Left ventricle myocardium inferior (tissue), 1 donor: ENCODE measurements at places on chromosomes 5 and 9. TPM values are rescaled to one million over a fixed set of nuclear protein-coding genes. Genes with fewer than 3 reads are reported as not detected.

Gene FOXD4
- 0.11 TPM for total RNA-seq

DNA sequence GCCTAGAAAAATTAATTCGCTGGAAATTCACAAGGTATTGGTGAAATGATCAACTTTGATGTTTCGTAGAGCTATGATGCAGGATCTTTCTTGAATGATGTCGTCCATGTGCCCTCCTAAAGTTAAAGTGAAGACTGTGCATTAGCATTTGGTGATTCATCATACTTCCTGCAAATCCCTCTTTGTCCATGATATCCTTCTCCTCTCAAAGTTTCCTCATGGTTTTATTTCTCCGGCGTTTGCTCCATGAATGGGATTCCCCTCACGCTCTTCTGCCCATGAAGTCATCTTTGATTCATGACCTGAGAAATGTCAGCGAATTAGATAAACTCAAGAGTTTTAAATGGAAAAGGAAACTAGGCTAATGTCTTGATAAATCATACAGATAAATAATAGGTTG, 372.7 kb downstream of the PSAT1 start:
- DNase-seq, result no peak
- H3K27ac ChIP-seq, result no peak overlapping the region
- no peaks in the 10 kb centered on the region for H3K27me3 ChIP-seq
- H3K4me3 ChIP-seq, result no peak overlapping the region
- no peaks in the 10 kb centered on the region for H3K36me3 ChIP-seq

- no peaks in the 10 kb centered on the region for H3K4me1 ChIP-seq
- DNase-seq, result no peak
- no peaks in the 10 kb centered on the region for H3K27me3 ChIP-seq
- H3K27ac ChIP-seq, result no peak overlapping the region
- H3K4me3 ChIP-seq, result no peak overlapping the region
- H3K36me3 ChIP-seq, result no peaks in the 10 kb centered on the region
Measured at GRCh38 chr5:128791312-128791711, 174.0 kb upstream of the SLC27A6 start.

GRCh38 chr5:94613583-94613982, 4.8 kb downstream of the KIAA0825 start:
- H3K4me3 ChIP-seq, result no peak overlapping the region
- H3K36me3 ChIP-seq, result no peaks in the 10 kb centered on the region
- peaks cover 24% of the 10 kb centered on the region for H3K4me1 ChIP-seq

- no peak for DNase-seq
- no peaks in the 10 kb centered on the region for H3K27me3 ChIP-seq
- H3K4me1 ChIP-seq, result peaks cover 8% of the 10 kb centered on the region
- no peaks in the 10 kb centered on the region for H3K36me3 ChIP-seq
- H3K4me3 ChIP-seq, result no peak overlapping the region
- no peak overlapping the region for H3K27ac ChIP-seq
Measured at GRCh38 chr5:157352756-157353340, 86.9 kb downstream of the CYFIP2 start.

DNA sequence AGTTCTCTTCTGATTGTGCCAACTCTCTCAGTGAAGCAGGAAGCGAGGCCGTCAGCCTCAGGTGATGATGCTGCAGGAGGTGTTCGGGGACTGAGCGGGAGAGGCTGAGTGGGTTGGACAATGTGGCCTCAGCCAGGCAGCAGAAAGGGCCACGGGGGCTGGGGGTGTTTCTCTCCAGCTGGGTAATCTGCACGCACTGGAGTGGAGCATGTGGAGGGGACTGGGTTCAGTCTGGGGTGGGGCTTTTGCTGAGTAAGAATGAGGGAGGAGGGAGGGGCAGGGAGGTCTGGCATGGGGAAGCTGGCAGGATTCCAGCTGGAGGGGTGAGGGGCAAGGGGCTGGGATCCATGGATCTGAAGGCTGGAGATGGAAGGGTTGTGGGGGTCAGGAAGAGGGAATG, 60.8 kb upstream of the PHYKPL start:
- H3K27me3 ChIP-seq, result peaks cover 37% of the 10 kb centered on the region
- no peak overlapping the region for H3K4me3 ChIP-seq
- no peaks in the 10 kb centered on the region for H3K4me1 ChIP-seq
- no peak overlapping the region for H3K27ac ChIP-seq

GRCh38 chr9:3179711-3180110, 335.8 kb upstream of the PUM3 start:
- peaks cover 72% of the 10 kb centered on the region for H3K27me3 ChIP-seq
- no peak overlapping the region for H3K4me3 ChIP-seq
- peaks cover 11% of the 10 kb centered on the region for H3K4me1 ChIP-seq
- no peak for DNase-seq
- H3K27ac ChIP-seq, result no peak overlapping the region

DNA sequence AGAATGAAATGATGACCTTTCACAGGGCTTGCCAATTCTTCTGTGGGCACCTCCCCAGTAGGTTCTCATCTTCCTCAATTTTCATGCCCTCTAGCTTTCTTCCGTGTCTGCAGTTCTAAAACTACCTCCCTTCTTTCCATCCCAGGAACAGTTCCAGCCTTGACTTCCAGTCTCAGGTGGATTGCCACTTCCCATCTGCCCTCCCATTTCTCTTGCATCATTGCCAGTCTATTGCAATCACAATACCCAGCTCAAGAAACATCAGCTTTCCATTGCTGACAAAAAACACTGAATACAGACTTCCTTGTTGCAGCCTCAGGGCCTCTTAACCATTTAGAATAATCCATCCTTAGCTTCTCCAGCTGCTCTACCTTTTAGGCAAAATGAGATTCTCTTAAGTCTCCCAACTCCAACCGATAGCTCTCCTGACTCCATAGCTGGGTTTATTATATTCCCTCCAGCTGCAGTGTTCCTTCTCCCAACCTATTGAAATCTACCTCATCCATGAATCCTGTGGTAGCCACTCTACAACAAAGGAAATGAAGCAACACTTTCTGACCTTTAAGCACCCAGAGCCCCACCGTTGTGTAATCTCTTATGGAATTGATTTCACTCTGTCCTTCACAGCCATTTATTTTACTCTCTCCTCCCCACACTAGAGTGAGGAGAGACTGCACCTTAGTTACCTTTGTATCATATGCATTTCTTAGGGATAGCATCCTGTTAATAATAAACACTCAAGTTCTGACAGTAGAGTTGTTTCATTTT, 75.6 kb upstream of the PCA3 start:
- H3K27ac ChIP-seq, result no peak overlapping the region
- H3K36me3 ChIP-seq, result no peaks in the 10 kb centered on the region
- no peak overlapping the region for H3K4me3 ChIP-seq

GRCh38 chr5:141388661-141389060, 1.2 kb downstream of the PCDHGB4 start:
- peaks cover 38% of the 10 kb centered on the region for H3K36me3 ChIP-seq
- no peak overlapping the region for H3K4me3 ChIP-seq

Gene PNPLA7
- total RNA-seq, result 9.0 TPM

DNA sequence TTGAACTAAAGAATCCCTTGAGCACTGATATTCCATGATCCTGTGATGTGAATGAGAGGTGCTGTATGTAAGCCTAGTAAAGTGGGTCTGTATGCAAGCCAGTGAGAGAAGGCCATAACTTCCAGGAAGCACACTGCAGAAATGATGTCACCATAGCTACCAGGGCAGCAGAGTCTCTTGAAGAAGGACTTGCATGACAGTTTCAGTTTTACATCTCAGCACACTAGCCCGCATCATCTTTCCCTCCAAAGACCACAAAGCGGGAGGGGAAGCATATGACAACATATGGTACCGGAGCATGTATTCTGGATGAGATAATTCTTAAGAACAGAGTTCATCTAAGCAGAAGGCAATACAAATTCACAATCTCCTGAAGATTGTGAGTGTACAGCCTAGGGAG, 37.6 kb upstream of the MAST4 start:
- no peak overlapping the region for H3K27ac ChIP-seq
- no peak overlapping the region for H3K4me3 ChIP-seq
- no peak for DNase-seq
- H3K36me3 ChIP-seq, result no peaks in the 10 kb centered on the region
- H3K27me3 ChIP-seq, result no peaks in the 10 kb centered on the region

- no peaks in the 10 kb centered on the region for H3K27me3 ChIP-seq
- peaks cover 33% of the 10 kb centered on the region for H3K4me1 ChIP-seq
- no peak for DNase-seq
- no peak overlapping the region for H3K4me3 ChIP-seq
Measured at GRCh38 chr5:139196296-139196956, 1.7 kb downstream of the SIL1 start.

DNA sequence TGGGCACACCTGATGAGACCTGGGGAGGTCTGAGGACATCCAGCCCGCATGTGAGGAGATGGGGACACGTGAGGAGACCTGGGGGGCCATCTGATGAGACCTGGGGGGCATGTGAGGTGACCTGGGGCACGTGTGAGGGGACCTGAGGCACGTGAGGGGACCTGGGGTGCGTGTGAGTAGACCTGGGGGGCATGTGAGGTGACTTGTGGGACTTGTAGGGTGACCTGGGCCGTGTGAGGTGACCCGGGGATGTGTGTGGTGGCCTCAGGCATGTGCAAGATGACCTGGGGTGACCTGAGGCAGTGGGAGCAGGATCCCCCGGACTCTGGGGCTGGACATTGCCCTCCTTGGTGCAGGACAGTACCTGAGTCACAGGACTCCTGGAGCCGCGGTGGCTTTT, 30.6 kb downstream of the PNPLA7 start:
- DNase-seq, result no peak
- H3K4me1 ChIP-seq, result no peaks in the 10 kb centered on the region
- no peak overlapping the region for H3K27ac ChIP-seq
- H3K36me3 ChIP-seq, result no peaks in the 10 kb centered on the region
- H3K27me3 ChIP-seq, result no peaks in the 10 kb centered on the region
- H3K4me3 ChIP-seq, result no peak overlapping the region

DNA sequence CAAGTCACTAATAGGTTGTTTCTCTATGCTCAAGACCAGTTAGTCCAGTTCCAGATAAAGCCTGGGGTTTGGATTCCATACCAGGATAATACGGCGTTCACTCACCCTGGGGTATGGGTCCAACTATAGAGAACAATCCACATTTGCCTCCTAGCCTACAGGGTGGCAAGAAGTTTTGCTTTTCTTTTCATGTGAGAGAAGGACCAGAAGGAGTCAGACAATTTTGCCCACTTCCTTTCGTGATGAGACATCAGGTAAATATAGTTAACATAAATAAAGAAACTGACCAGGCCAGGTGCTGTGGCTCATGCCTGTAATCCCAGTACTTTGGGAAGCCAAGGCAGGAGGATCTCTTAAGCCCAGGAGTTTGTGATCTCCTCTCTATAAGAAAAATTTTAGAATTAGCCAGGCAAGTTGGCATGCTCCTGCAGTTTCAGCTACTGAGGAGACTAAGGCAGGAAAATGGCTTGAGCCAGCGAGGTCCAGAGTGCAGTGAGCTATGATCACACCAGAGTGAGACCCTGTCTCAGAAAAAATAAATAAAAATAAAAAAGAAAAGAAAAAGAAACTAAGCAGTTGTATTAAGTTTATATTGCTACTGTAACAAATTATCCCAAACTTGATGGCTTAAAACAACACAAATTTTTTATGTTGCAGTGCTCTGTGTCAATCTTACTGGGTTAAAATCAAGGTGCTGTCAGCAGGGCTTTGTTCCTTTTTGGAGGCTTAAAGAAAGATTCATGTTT, 7.5 kb upstream of the REEP5 start:
- H3K4me3 ChIP-seq, result no peak overlapping the region
- no peak for DNase-seq
- H3K4me1 ChIP-seq, result peaks cover 13% of the 10 kb centered on the region
- H3K27me3 ChIP-seq, result no peaks in the 10 kb centered on the region
- H3K36me3 ChIP-seq, result no peaks in the 10 kb centered on the region

- H3K27ac ChIP-seq, result no peak overlapping the region
- no peaks in the 10 kb centered on the region for H3K27me3 ChIP-seq
- H3K4me1 ChIP-seq, result no peaks in the 10 kb centered on the region
- H3K36me3 ChIP-seq, result no peaks in the 10 kb centered on the region
- H3K4me3 ChIP-seq, result no peak overlapping the region
- no peak for DNase-seq
Measured at GRCh38 chr5:67377631-67378030, 181.0 kb upstream of the CD180 start.

Gene GLRA1
- not detected for total RNA-seq

DNA sequence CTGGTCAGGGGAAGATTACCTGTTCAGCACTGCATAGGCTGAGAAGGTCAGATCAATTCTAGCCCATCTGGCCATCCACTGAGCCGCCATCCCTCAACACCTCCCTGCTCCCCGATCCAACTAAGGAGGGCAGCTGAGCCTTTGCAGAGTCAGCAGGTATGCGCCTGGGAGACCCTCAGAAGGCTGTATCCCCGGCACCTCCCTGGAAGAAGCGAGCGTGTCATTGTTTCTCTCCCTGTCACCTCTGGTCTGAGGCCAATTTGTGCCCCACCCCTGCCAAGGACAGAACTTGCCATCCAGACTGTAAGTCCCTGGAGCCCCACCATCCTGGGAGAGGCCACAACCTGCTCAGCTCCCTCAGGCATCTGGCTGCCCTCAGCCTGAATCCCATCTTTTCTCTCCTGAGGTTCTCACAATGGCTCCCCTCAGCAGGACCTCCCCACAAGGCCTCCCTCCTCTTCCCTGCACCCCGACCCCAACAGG, 2.6 kb downstream of the CLTB start:
- peak overlapping the region; percentile 93 for H3K27ac ChIP-seq
- no peak for DNase-seq
- H3K4me3 ChIP-seq, result peak overlapping the region; percentile 97
- peaks cover 75% of the 10 kb centered on the region for H3K4me1 ChIP-seq
- no peaks in the 10 kb centered on the region for H3K27me3 ChIP-seq

Gene SH3PXD2B
- 5.2 TPM for total RNA-seq

DNA sequence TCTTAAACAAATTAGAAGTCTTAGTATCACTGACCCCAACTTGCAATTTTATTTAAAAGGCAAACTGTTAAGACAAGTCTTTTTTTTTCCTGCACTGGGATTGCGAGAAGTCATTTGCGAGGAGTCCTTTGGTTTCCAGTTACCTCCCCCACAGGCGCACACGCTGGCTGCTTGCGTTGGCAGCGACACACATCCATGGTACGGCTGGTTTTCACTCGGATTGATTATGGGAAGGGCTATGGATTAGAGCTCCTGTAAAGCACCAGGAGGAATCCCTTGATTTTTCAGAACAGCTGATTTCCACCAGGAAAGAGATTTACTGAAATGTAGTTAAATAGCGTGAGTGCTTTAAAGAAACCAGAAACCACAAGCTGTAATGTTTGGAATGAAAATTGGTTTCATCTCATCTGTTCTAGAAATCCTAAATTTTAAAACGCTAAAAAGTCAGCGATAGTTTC, 737 bp downstream of the SLC1A3 start:
- peak; percentile 42 for DNase-seq
- H3K4me3 ChIP-seq, result peak overlapping the region; percentile 65
- H3K4me1 ChIP-seq, result peaks cover 18% of the 10 kb centered on the region
- H3K36me3 ChIP-seq, result no peaks in the 10 kb centered on the region
- no peaks in the 10 kb centered on the region for H3K27me3 ChIP-seq

Gene ORM2
- not detected for total RNA-seq

- DNase-seq, result no peak
- peaks cover 8% of the 10 kb centered on the region for H3K4me1 ChIP-seq
- no peaks in the 10 kb centered on the region for H3K36me3 ChIP-seq
- peaks cover 18% of the 10 kb centered on the region for H3K27me3 ChIP-seq
Measured at GRCh38 chr9:81565609-81566008, 123.7 kb downstream of the TLE1 start.
